ENCODE measurements at places on chromosomes 7 and 10.

DNA sequence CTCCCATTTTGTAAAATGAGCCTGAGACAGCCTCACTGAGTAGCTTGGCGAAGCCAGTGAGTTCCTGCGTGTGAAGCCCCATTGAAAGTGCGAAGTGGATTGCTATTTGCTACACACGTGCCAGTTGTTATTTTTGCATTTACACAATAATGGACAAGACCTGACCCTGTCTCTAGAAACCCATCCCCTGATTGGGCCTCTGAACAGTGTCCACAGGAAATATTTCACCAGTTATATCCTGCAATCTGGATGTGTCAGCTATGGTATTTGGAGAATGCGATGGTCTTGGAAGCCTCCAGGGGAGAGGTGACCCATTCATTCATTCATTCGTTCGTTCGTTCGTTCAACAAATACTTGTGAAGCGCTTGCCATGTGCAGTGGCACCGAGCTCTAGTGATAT lies 37.1 kb downstream of the COL13A1 start:
- no peak for DNase-seq

- DNase-seq: no peak
These were observed 16.0 kb upstream of the ZNF273 start for GRCh38 chr7:64886956-64887545.

DNA sequence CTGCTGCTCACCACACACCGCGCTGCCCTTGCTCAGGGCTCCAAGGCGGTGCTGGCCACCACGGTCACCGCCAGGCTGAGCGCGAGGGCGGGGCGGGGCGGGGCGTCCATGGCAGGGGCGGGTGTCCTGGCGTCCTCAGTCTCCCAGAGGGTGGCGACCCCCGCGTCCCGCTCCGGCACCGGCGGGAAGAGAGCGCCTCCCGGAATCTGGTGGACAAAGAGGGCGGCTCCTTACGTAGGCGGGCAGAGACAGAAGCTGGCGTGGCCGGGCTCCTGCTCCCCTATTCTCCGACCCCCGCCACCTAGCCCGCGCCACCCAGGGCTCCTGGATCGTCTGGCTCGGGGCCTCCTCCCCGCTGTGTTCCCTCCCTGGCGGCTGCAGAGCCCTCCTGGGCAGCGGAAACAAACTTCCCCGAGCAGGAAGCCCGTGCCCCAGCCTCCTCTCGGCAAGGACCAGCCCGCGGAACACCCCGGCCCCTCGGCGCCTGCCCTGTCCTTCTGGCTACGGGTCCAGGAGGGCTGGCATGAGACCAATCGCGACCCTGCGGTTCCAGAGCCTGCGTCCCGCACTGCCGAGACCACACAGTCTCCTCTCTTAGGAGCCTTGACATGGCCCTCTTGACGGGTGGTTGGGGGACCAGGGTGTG lies 133.8 kb upstream of the ZNF92 start:
- no peak for DNase-seq

DNA sequence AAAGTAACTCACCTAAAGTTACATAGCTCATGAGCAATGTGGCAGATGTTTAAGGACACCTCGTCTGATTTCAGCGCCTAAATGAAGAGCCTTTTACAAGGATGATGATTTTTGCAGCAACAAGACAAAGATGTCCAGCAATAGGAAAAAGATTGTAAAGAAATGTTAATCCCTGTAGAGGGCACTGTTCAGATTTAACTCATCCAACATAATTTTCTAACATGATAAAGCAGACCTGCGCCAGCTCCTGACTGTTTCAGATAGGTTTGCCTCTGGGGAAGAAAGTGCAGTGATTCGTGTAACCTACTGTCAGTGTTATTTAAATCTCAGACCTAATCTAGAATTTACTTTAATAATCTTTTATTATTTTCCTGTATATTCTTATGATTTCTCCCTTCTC lies 595.2 kb downstream of the AUTS2 start:
- no peak for DNase-seq

DNA sequence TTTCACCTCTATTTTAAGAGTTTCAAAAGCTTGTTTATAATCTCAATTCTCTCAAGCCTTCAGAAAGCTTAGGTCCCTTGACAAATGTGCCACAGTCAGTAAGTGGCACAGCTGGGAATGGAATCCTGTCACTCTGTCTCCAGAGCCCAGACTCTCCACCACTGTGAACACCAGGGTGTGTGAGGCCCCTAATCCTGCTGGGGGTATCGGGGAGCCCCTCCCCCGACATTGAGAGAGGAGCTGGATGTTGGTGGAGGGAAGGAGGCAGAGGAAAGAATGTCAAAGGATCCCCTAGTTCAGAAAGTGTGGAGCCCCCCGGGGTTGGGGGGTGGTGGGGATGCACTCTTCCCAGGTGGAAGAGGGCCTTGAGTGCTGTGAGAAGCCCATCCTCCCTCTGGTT lies 133.8 kb upstream of the YAE1 start:
- DNase-seq: no peak

DNA sequence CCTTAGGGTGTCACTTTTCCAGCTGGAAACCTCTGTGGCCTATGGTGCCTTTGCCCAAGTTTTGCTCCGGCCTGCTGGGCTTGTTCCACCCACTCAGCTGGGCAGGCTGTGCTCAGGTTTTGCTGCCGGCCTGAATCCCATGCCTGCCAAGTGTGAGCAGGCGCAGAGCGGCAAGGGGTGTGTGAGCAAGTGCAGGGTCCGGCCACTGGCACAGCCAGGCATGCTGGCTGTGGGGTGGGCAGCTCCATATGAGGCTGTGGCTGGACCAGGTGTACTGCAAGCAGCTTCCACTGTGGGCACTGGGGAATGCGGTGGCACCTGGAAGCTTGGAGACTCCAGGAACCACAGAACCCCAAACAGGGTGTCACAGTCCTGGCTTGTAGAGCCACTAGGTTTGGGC lies 92.1 kb downstream of the AUTS2 start:
- no peak for DNase-seq

GRCh38 chr7:123729218-123729578 lies 19.6 kb downstream of the WASL start:
- no peak for DNase-seq

GRCh38 chr10:23994459-23995046 lies 214.4 kb upstream of the KIAA1217 start:
- peak; percentile 7 for DNase-seq

DNA sequence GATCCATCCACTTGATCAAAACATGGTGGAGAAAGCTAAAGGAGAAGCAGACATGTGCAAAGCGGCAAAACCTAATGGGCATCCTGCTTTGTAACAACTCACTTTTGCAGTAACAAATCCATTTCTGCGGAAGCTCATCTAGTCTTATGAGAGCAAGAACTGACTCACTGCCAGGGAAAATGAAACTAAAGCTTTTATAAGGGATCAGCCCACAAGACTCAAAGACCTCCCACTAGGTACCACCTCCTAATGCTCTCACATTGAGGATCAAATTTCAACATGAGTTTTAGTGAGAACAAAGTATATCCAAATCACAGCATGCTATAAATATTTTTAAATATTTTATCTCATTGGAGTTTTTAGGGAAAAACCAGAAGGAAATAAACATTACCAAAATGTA lies 120.1 kb upstream of the GNAI1 start:
- DNase-seq: no peak

GRCh38 chr7:130935564-130936157 lies 201.7 kb upstream of the KLF14 start:
- DNase-seq: no peak

DNA sequence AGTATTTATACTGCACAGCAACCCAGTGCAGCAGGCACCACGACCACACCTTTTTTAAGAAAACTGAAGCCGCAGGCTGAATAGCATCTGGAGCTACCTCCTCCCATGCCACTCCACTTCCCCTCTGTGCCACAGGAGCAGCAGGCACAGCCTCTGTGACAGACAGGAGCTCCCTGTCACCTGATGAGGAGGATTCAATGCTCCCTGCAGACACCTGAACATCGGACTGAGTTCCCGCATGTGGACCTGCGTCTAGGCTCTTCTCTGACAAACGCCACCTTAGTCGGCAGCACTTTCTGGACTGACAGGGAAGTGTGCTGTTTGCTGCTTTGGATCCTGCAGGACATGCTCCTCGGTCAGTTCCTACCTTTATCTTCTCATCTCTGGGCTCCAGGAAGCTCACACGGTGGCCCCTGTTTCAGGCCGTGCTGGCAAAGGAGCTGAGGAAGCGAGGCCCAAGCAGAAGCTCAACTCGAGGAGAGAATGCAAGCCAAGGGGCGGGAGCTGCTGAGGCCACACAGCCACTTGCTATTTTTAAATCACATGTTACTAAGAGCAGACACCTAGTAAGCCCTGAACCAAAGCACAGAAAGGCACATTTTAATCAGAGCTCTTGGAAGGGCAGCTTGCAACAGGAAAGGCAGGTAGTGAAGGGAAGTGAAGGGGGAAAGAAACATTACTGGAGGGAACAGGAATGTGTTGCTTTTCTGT lies 56.6 kb downstream of the VOPP1 start:
- no peak for DNase-seq

GRCh38 chr7:112143582-112143981 lies 62.6 kb downstream of the DOCK4 start:
- no peak for DNase-seq

- DNase-seq: no peak
These were observed 545 bp downstream of the GIGYF1 start for GRCh38 chr7:100693312-100694097.

- DNase-seq: no peak
These were observed 29.3 kb downstream of the TNS3 start for GRCh38 chr7:47552621-47553020.

- DNase-seq: no peak
These were observed 651.8 kb upstream of the LRRTM3 start for GRCh38 chr10:66273966-66274519.

GRCh38 chr10:89773081-89773480 lies 71.7 kb downstream of the KIF20B start:
- DNase-seq: no peak

GRCh38 chr7:101854084-101854865 lies 36.8 kb downstream of the CUX1 start:
- no peak for DNase-seq

GRCh38 chr10:118017071-118017740 lies 29.5 kb downstream of the RAB11FIP2 start:
- DNase-seq: no peak

DNA sequence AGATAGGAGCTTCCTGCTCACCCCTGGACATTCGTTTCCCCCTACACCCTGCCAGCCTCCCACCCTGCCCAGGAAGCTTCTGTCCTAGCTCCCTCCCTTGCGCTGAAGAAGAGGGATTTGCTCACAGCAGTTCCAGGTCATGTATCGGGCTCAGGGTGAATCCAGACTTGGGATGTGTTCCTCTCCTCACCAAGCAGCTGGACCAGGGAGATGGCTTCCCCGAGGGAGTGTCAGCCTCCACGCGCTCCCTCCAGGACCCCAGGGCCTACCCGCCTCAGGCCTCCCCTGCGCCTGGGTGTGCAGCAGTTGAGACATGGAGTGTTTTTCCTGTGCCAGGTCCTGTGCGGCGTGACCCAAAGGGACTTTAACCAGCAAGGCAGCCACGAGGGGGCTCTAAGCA lies 435.6 kb upstream of the FOXK1 start:
- no peak for DNase-seq

All from activated naive CD4-positive, alpha-beta T cell treated with Interleukin-2 at 50 U/mL for 16 hours (primary cell).